IMR-90 (cell line): ENCODE measurements at places on chromosomes 5 and 9. TPM values are rescaled to one million over a fixed set of nuclear protein-coding genes. Genes with fewer than 3 reads are reported as not detected.

DNA sequence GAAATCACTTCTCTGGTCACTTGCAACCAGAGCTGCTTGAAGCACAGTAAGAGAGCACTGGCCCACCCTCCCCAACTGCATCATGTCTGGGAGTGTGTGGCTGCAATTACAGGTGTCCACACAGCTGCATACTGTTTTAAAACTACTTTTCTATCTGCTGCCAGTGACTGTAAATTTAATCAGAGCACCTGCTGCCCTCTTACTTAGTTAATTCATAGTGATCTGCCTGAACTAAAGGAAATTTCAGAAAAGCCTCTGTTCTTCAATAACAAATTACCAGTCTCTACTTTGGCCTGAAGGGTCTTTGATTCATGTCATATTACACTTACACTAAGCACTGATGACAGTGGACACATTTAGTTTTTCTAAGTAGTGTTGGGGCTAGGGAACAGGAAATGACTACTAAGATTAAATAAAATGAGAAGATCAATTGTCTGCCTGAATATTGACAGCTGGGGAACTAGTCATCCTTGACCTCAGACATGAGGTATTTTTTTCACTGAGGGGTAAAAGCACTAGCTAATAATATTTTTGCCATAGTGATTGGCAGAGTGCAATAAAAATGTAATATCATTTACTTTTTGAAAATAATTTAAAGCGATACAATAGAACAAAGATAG, 788.9 kb upstream of the GRAMD2B start:
- no peak for DNase-seq

DNA sequence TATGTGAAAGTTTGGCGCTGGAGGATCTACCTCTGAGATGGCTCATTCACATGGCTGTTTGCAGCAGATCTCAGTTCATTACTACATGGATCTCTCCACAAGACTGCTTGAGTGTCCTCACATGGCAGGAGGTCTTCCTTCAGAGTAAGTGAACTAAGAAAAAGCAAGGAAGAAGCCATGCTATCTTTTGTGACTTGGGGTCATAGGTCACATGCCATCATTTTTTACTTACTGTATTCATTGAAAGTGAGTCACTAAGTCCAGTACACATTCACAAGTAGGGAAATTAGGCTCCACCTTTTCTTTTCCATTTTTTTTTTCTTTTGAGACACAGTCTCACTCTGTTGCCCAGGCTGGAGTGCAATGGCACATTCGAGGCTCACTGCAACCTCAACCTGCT, 8.7 kb upstream of the CDKN2AIPNL start:
- DNase-seq, result peak; percentile 70

OBP2B gene
- total RNA-seq, result not detected in 2 replicates

- no peak for DNase-seq
Observed at GRCh38 chr5:109619021-109619460, 70.7 kb upstream of the MAN2A1 start.

NMUR2 gene
- not detected in 2 replicates for total RNA-seq

INSL6 gene
- total RNA-seq, result not detected in 2 replicates

DNA sequence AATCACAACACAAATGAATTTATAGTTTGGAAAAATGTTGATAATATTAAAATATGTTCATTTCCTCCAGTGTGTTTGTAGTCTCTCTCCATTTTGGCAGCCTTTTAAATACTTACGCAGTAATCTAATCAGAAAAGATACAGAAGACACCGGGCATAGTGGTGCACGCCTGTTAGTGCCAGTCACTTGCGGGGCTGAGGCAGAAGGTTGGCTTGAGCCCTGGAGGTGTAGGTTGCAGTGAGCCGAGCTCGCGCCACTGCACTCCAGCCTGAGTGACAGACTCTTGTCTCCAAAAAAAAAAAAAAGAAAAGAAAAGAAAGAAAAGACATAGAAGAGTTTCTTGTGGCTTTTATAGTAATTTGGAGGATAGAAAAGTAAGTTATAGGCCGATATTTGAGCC, 41.9 kb downstream of the NDFIP1 start:
- no peak for DNase-seq

GRCh38 chr9:18396102-18396728, 77.7 kb upstream of the ADAMTSL1 start:
- DNase-seq, result peak; percentile 18

GRM6 gene
- total RNA-seq, result not detected in 2 replicates

- peak; percentile 43 for DNase-seq
Observed at GRCh38 chr5:138032028-138032571, 779 bp downstream of the FAM13B start.

DNA sequence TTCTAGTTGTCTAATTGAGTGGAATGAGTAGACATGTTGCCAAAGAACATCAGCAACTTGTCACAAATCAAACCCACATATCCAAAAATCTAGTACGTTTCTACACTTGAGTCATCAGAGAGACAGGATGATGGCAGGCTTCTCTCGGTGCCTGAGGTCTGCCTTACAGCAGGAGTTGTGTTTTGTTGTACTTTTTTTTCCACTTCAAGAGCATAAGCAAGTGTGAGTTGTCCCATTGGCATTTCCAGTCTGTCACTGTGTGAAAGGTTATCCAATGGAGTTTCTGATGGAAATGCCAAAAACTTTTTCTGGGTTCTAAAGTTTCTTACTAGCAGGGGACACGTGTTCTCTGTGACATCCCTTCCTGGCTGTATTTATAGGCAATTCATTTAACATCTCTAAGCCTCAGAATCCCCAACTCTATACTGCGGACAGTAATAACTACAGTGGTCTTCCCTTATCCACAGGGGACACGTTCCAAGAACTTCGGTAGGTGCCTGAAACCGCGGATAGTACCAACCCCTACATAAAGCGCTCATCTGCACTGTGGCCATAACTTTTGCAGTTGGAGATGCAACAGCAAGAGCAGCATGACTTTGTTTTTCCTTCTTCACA, 246.5 kb downstream of the SYK start:
- DNase-seq, result peak; percentile 95

GRCh38 chr5:176559683-176560082, 10.5 kb downstream of the CDHR2 start:
- no peak for DNase-seq

GPSM1 gene
- 28.7 and 29.7 TPM in 2 replicates for total RNA-seq

ENTPD2 gene
- total RNA-seq, result not detected in 2 replicates

GALNT10 gene
- total RNA-seq, result 43.9 and 46.2 TPM in 2 replicates

GRCh38 chr5:89628876-89629635, 746.1 kb upstream of the MEF2C start:
- no peak for DNase-seq

DNA sequence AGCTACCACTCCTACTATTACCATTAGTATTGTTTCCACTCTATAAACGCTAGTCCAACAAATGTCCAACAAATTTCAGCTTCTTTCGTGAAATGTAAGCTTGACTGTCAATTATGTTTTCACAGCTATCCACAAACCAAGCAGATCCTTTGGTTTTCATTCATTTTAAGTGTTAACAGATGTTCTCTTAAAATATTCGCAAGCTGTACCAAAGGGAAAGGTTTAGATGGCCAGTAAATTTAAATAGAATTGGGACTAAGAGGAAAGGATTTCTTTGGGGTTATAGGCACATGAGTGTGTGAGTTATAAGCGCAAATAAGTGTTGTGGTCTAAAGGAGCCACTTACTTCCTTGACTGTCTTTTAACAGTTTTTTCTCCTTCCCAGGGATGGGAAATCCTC, 136.8 kb upstream of the ADRA1B start:
- DNase-seq, result no peak

C5orf52 gene
- not detected in 2 replicates for total RNA-seq

- no peak for DNase-seq
Observed at GRCh38 chr9:134892820-134893420, 12.3 kb downstream of the FCN2 start.

- no peak for DNase-seq
Observed at GRCh38 chr5:172044631-172045314, 38.3 kb upstream of the FBXW11 start.

GRCh38 chr5:67732921-67733320, 482.6 kb upstream of the PIK3R1 start:
- no peak for DNase-seq

GRCh38 chr5:179431221-179431824, 86.1 kb upstream of the ADAMTS2 start:
- no peak for DNase-seq

DNA sequence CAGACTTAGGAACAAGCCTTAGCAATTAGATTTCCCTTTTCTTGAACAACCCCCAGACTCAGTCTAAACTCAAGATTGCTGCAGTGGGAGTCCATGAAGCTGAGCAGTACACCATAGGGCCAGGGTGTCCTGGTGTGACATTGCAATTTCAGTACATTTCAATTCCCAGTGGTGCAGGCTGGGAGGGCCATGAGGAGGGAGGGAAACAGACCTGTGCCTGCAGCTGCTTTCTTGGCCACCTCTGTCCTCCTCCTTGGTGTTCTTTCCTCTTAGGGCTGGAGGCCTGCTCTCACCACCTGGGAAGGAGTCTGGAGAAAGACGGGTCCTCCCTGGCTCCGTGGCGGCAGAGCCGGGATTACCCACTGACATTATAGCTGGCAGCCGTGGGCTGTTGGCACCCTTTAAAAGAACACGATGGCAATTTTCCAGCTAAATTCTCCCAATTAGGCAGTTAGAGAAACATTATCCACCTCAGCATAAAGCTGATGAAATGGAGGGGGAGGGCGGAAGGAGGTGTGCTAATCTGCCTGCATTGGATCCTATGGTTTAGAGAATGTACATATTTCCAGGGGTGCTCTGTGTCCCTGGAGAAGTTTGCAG, 186.4 kb downstream of the SLIT3 start:
- DNase-seq, result no peak

- DNase-seq, result no peak
Observed at GRCh38 chr5:170131235-170131634, 25.5 kb downstream of the FOXI1 start.

BAAT gene
- total RNA-seq, result under 0.01 TPM in 1 of 2 replicates, not detected in the other

- DNase-seq, result no peak
Observed at GRCh38 chr5:104372376-104372775, 809.8 kb upstream of the NUDT12 start.

FAM151B gene
- 2.8 and 2.9 TPM in 2 replicates for total RNA-seq

GRCh38 chr9:34773306-34773910, 63.5 kb upstream of the CCL21 start:
- no peak for DNase-seq

DHX29 gene
- 25.6 and 35.6 TPM in 2 replicates for total RNA-seq

- peak; percentile 16 for DNase-seq
Observed at GRCh38 chr5:150918613-150919012, 13.8 kb upstream of the ZNF300 start.

- DNase-seq, result peak; percentile 38
Observed at GRCh38 chr9:124222918-124223720, 34.6 kb upstream of the NEK6 start.

DNA sequence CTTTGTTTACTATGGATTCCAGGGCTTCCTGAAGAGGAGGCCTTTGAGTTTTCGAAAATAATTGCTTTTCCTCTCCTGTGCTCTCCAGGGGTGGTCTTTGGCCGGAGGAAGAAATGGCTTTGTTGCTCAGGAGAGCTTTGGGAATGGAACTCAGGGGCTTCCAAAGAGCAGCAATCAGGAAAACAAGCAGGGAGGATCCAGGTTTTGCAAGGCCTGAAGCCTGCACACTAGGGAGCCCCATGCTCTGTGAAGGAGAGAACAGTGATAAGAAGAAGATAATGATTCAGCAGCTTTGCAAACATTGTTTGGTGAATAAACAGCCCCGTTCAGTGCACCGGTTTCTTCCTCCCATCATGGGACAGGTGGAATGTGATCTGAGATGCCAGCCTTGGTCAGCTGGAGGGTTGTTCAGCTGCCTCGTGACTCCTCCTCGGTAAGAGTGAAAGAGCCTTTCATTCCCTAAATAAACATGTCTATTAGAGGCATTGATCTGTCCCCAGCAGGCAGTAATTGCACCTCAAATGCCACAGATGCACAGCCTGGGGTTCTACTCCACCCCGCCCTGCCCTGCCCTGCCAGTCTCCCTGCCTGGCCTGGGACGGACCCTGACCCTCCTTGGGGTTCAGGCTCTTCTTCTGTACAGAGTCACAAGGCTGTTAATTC, 11.5 kb upstream of the ALDH1B1 start:
- no peak for DNase-seq

FOXD4L3 gene
- under 0.01 TPM in 1 of 2 replicates, not detected in the other for total RNA-seq

DNA sequence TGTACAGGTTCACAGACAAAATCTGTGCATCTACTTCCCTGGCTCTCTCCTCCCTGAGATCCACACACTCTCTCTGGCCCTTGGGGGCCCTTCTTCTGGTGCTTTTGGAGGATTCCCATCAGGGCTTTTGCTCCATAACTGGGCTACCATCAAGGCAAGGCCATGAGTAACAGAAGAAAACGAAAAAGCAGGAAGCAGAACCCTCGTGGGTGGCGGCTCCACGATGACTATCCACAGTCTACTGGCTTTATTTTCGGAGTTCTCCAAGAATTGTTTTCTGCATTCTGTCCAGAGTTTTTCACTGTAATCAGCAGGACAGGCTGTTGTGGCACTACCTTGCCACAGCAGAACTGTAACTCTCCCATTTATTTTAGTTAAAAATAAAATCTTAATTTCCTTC, 19.9 kb downstream of the PNPLA7 start:
- no peak for DNase-seq

DNA sequence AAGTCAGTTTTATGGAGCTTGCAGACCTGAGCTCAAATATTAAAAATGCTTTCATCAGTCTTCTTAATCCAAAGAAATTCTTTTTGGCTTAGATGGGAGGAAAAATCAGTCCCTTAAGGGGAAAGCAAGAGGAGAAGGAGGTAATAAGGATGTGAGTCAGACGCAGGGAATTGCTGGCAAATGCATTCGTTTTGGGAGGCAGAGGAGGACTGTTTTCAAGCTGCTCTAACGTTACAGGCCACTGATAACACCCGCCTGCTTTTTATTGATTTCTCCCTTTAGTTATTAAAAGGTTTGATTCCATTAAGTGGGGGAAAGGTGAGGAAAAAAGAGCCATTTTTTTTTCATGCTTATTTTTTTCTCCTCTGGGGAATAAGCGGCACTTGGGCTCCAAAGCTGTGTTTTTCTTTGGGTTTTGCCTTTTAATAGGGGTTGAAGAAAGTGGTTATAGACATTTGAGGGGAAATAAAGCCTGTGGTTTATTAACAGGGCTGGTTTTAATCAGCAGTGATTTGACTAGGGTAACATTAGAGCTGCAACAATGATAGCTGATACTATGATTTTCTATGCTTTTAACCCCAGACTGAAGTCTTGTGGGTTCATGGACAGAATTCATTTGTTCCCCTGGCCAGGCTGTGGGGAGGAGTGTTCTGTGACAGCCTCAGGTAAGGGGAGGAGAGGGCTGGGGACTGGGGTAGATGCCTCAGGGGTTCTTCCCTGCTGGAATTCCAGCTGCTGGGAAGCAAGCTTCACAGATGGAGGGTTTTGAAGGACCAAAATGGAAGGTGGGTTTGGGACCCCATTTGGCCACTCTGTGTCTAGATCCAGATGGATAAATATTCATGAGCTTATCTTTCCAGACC, 225.2 kb downstream of the GAS1 start:
- DNase-seq, result peak; percentile 93

DNA sequence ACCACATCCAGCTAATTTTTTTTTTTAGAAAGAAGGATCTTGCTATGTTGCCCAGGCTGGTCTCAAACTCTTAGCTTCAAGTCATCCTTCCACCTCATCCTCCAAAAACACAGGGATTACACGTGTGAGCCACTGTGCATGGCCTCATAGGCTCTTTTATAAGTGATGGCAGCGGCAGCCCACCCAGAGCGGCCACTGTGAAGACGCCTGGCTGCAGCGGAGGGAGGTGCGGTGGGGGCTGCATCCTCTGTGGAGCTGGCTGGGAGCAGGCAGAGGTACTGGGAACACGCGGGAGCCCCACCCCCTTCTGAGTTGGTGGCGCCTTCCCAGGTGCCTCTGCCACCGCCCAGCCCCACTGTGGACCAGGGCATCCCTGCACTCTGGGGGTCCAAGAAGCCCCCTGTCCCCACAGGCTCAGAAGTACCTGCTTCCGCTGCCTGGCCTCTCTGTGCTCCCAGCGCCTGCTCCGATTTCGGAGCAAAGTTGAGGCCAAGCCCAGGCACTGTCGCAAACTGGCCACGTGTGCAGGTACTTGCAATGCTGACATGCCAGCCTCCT, 16.9 kb upstream of the ECPAS start:
- no peak for DNase-seq
